Stimulated activated CD4-positive, alpha-beta T cell treated with anti-CD3 and anti-CD28 coated beads, Interleukin-1b, Interleukin-23, amount 100 ng/mL, for 4 hours (primary cell): ENCODE measurements at places on chromosomes 6 and 20.

GRCh38 chr20:8578161-8578865 lies 446.2 kb downstream of the PLCB1 start:
- DNase-seq: no peak

DNA sequence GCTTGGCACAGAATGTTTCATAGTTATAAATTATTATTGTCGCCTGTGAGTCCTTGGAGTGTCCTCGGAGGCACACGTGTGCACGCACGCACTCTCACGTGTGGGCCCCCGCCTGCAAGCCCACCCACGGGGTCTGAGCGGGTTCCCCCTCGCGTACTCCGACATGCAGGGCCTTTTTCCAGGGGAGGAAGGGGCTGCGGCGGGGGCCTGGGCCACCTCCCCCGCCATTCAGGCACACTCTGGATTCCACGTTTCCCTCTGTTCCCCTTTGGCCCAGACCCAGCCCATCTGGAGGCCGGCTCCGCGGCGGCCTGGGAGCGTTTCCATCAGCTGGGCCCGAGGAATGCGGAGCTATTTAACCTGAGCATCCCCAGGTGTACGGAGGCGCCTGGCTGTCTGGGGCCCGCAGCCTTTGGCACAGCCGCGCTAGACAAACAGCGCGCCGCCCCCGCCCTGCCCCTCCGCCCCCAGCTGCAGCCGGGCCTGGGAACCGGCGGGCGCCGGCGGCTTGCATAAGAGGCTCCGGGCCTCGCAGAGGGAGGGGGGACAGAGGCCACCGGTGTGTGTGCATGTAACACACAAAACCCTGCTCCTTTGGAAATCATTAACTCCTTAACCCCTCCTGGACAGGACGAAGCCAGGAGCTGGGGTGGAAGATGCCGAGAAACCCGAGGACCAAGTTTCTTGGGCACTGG lies 3.3 kb downstream of the ID1 start:
- DNase-seq: no peak

GRCh38 chr6:314377-314776 lies 22.1 kb downstream of the DUSP22 start:
- no peak for DNase-seq

DNA sequence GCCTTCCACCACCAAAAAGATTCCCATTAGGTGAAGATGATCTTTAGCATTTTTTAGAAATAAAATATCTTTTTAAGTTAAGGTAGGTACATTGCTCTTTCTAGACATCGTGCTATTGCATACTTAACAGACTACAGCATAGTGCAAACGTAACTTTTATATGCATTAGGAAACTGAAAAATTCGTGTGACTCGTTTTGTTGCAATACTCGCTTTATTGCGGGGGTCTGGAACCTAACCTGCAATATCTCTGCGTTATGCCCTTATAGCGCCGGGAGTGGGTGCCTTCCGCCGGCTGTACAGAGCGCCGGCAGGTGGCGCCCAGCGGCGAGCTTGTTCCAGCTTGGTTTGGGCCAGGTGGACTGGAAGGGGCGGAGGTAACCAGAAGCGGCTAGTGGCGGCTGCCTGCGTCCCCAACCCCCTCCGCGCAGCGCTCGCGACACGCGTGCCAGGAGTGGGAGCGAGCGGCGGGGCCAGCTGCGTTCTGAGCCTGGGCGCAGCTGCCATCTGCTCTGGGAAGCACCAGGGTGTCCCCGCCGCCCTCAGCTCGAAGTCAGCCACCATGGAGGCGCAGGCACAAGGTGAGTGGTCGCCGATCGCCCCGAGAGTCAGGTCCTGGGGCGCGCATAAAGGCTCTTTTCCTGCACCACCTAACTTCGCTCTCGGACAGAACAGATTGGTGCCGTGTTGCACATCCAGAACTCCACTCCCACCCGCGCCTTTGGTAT lies at the start of gene TPD52L1:
TPD52L1 (plus strand) TSS at position 383 of the 727 bp plus-strand sequence; CDS start at position 562, 179 bp downstream.
- DNase-seq: peak; percentile 47

DNA sequence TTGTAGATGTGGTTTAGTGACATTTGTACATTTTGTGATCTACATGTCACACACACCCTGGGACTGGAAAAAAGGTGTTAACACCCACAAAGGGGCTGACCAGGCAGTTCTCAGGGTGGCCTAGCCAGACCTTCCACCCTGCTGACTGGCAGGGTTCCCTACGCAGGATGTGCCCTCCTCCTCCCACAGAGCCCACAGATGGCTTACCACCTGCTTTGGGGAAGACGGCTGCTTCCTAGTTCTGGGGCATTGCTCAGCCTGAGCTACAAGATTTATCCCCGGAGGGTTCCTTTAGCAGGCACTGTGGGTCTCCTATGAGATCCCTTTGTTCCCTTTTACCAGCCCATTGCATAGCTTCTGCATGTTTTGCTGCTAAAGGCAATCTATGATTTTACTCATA lies 35.1 kb downstream of the SNAP25 start:
- DNase-seq: no peak

DNA sequence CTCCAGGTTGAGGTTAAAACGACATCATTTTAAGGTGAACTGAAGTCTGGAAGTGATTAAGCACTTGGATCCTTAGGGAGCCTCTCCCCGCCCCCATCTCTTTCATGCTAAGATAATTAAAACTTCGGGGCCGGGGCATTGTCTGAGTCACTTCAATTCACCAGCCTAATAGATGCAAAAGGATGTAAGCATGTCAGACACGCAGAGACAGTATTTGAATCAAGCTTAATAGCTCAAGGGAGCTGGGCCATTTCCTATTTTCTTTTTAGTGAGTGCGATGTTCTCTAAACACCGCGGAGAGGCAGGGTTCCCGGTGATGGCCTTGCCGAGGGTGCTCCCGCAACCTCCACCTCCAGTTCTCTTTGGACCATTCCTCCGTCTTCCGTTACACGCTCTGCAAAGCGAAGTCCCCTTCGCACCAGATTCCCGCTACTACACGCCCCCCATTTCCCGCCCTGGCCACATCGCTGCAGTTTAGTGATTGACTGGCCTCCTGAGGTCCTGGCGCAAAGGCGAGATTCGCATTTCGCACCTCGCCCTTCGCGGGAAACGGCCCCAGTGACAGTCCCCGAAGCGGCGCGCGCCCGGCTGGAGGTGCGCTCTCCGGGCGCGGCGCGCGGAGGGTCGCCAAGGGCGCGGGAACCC lies 516 bp upstream of the IRF4 start:
- no peak for DNase-seq

DNA sequence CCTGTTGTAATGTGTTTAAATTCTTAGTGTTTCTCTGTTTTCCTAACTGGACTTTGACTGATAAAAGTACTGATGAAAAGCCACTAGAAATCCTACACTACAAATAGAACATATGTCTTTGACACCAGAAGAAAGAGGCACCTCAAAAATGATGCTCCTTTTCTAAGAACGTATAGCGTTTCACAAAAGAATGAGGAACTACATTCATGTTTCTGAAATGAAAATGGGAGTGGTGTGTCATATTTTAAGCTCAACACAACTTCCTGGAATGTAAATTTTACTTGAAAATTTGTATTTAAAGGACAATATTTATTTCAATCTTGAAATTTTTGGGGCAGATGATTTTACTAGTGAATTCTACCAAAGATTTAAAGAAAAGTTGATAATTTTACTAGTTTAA lies 35.3 kb downstream of the KIAA0408 start:
- DNase-seq: no peak

- DNase-seq: no peak
Measured at GRCh38 chr6:93319304-93319703, 100.1 kb downstream of the EPHA7 start.

GRCh38 chr6:136784910-136785746 lies 7.1 kb downstream of the MAP3K5 start:
- peak; percentile 22 for DNase-seq

DNA sequence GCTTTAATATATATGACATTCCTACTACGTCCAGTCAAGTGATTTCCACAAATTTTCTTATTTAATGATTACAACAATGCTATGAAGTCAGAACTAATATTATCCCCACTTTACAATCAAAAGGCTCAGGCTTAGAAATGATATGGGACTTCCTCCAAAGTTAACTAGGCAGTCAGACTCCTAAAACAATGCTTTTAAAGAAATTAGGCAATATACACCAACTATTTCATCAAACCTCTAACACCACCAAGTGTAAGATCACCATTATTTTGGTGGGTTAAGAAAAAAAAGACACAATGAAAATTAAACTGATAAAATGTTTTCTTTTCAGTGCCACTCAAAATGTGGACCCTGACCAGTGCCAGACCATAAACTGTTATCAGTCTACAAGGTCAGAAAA lies 256.1 kb upstream of the RUNX2 start:
- DNase-seq: no peak

DNA sequence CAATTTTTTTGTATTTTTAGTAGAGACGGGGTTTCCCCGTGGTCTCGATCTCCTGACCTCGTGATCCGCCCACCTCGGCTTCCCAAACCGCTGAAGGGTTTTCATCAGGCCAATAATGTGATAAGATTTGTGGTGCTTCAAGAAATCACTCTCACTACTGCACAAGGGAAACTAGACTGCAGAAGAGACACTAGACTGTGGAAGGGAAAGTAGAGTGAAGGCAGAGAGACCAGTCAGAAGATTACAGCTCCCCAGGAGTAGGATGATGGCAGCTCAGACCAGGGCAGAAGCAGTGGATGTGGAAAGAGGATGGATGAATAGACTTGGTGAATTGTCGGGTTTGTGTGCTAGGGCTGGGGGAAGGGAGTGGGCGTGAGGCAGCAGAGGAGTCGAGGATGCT lies 48.0 kb upstream of the GTSF1L start:
- DNase-seq: no peak

- DNase-seq: no peak
Measured at GRCh38 chr6:22250486-22250885, 46.4 kb downstream of the PRL start.

- no peak for DNase-seq
Measured at GRCh38 chr6:7637533-7637932, 47.5 kb downstream of the SNRNP48 start.

DNA sequence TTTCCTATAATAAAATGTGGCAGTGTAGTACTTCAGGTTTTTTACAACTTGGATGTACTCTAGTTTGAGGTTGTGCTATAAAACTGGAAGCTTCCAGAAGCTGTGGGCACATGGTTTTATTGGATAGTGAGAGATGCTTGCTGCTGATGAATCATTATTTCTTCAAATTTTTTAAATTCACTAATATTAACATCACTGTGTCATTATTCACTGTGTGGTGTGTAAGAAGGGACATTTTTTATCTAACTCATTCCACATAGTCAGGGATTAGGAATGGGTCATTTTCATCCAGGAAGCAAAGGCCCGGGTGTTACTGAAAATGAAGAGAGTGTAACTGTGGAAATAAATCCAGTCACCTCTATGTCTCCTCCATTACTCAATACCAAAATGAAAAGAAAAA lies 421.0 kb downstream of the TENT5A start:
- no peak for DNase-seq

DNA sequence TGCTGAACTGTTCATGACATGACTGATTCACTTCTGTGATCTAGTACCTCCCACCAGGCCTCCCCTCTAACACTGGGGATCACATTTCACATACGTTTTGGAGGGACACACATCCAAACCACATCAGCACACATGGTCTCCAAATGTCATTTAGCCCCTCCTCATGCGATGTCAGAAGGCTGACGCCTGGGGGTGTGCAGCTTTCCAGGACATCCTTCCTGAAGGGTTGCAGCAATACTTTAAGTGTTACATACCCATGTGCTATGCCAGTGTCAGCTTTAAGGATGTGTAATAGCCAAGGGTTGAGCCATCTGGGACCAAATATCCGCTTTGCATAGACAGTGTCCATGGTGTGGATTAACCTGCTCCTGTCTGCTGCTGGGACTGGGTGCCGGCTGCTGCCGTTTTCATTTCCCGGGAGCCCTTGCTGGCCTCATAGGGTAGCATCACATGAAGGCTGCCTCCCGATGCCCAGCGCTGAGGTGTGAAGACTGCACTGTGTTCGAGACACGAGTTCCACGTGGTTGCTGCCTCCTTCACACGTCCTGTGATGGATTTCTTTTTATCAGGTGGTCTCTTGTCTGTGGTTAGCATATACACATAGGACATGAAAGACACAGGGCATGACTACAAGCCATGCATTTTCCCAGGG lies 219.0 kb downstream of the THBS2 start:
- DNase-seq: no peak

DNA sequence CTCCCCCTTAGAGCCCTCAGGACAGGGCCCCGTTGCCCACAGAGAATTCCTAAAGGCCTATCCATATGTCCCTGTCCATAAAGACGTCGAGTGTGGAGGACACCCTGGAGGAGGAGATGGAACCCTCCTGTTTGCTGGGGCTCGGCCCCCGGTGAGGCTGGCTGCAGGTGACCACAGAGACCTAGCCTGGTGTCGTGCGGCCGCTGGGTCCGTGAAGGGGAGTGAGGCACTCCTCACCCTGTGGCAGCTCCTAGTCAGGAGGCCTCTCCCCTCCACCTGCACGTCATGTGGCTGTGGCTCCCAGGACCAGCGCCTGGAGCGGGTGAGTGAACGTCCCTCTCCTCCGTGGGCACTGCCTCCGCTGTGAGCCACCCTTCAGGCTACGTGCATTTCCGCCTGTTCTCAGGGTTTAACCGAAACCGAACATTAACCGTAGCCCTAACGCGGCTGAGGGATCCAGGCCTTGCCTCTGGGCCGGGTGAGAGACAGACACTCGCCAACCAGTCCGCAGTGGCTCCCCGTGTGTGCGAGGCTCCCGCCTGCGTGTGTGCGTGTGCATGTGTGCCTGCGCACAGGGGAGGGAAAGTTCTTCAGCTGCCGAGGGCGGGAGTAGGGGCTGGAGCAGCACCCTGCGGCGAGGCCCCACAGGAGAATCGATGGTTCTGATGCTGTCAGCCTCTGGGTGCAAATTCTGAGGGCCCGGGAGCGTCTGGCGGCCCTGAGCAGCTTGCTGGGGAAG lies 5.9 kb upstream of the TCEA2 start:
- DNase-seq: no peak

GRCh38 chr6:10272591-10272990 lies 142.3 kb downstream of the TFAP2A start:
- no peak for DNase-seq

DNA sequence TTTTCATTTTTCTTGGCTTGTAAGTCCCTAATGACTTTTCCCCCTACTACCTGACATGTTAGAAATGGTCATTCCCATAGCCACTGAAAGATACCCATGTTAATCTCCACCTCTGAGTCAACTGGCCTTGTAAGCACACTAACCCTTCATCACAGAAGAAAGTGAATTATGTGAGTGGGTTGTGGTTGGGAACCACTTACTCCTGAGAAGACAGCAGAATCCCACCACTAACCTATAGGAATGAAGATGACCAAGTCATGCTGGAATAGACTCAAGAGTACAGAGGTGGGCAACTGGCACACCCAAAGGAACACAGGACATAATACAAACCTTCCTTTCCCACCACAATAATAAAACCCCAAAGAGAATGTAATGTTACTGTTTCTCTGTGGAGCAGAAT lies 30.1 kb downstream of the RAMACL start:
- DNase-seq: no peak

DNA sequence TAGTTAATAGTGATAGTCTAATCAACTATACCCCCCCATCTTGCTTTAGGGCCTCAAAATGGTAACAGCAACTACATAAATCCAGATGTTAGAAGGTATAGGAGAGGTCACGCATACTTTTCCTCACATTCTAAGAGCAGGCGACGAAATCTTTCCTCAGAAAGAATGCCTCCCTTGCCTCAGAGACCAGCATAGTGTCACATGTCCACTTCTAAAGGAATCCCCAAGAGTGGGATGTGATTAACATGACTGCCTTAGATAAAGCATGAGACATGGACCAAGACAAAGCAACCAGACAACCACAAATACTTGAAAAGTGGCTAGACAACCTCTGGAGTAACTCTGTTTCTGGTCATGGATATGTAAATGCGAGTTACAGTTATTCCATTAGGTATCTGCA lies 710.7 kb downstream of the EYS start:
- no peak for DNase-seq

- no peak for DNase-seq
Measured at GRCh38 chr20:53859684-53860083, 210.7 kb downstream of the BCAS1 start.
